ENCODE measurements at places on chromosomes 4 and X.

GRCh38 chr4:127667116-127667515, 34.4 kb downstream of the INTU start:
- no peak for DNase-seq

GRCh38 chrX:73944563-73944908, 359.4 kb upstream of the ZCCHC13 start:
- no peak for DNase-seq

DNA sequence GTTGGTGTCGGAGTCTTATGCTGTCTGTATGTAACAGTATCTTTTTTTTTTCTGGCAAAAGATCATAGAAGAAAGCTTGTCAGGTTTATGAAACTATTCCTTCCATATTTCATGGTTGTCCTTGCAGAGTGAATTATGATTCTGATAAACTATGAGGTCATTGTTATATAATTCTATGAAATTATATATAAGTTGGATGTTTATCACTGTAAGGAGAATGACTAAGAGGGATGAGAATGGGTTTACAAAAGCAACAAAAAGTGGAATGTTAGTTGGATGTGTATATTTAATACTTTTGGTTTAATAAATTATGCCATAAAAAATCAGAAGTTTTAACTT, 43.1 kb downstream of the RAPGEF2 start:
- no peak for DNase-seq

- DNase-seq, result no peak
Measured at GRCh38 chr4:150231107-150231770, 153.0 kb downstream of the DCLK2 start.

- DNase-seq, result no peak
Measured at GRCh38 chrX:101462892-101463291, 22.4 kb upstream of the ARMCX4 start.

GRCh38 chr4:102345795-102346100, 466 bp upstream of the SLC39A8 start:
- DNase-seq, result no peak

GRCh38 chr4:7770224-7771050, 169.2 kb downstream of the AFAP1 start:
- no peak for DNase-seq

- no peak for DNase-seq
Measured at GRCh38 chrX:13369256-13370030, 49.6 kb upstream of the ATXN3L start.

DNA sequence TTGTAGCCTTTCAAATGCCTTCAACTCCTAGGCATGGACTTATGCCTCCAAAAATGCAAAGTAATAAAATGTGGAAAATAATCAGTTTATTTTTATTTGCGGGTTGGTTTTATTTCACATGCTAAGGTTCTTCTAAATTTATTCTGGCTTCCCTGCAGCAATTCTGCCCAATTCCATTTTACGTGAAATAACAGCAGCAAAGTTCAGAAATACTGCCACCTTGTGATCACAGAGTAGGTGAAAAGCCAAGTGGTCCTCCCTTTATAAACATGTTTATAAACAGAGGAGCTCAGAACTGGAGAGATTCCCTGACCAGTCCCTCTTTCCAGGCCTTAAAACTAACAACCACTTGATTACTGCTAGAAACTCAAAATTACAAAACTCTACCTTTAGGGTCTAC, 14.7 kb upstream of the DCHS2 start:
- DNase-seq, result no peak

DNA sequence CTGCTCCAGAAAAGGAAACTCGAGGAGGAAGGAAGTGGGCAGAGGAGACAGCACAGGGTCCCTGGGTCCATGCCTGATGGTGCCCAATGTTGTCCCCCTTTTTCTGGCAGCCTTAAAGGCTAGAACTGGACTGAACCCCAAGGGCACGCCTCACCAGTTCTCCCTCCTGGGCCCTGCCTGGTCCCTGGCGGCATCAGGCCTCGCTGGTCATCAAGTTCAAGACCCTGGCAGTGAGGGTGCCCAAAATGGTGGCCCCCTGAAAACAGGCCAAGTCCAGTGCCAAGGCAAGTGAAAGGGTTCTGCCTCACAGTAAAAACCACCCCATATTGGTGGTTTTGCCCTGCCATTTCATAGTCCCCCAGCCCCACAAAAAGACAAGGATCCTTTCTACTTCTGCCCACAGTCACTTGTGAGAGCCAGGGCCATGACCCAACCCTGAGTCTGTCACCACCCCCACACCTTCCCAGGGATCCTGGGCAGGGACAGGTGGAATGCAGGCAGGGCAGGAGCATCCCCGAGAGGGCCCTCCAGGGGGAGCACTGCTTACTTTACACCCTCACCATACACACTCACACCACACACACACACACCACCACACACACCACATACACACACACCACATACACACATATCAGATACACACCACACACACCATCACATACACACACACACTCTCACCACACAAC, 107.6 kb downstream of the DCTD start:
- no peak for DNase-seq

DNA sequence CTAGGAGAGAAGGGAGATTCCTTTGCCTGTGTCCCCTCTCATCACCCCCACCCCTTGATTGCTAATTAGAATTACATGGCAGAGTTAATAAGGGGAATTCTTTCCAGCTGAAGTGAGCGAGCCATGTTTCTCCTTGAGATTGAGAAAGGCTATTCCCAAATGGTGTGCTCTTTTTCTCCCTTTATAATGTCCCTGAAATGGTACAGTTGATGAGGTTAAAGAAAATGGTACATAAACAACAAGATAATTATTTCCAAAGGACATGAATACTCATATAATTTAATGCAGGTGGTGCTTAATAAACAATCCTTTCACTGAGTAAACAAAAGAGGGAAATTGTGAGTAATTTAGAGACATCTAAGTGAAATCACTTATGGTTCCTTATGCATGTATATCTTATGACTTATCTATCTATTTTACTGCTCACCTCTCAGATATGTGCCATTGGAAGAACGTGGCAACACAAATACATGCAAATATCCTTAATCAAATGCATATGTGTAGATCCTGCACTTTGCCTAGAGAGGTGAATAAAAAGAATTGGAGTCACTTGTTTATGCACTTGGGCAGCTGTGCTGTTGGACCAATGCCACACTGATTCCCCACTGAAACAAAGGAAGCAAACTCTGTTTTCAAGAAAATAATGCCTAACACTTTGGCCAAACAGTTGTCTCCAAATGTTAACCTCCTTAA, 106.6 kb upstream of the WDR44 start:
- DNase-seq, result no peak

GRCh38 chr4:44760142-44760898, 34.0 kb upstream of the GNPDA2 start:
- DNase-seq, result no peak

- no peak for DNase-seq
Measured at GRCh38 chrX:131521824-131522223, 22.1 kb upstream of the OR13H1 start.

DNA sequence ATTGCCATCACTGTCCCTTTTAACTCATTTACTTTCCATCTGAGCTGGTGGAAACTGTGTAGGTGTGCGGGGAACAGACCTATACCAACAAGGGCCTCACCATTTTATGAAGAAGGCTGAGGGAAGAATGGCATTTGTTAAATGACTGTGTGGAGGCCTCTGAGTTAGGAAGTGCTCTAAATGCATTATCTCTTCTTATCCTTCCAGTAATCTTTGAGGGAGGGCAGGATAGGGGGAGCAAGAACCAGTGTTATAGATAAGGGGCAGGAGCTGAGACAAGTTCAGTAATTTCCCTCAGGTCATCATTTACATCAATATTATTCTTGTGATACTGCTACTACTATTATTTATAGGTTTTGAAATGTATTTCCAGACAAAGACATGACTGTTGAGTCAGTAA, 122.4 kb upstream of the PDLIM3 start:
- DNase-seq, result no peak

- no peak for DNase-seq
Measured at GRCh38 chrX:136635235-136635634, 12.7 kb upstream of the CD40LG start.

DNA sequence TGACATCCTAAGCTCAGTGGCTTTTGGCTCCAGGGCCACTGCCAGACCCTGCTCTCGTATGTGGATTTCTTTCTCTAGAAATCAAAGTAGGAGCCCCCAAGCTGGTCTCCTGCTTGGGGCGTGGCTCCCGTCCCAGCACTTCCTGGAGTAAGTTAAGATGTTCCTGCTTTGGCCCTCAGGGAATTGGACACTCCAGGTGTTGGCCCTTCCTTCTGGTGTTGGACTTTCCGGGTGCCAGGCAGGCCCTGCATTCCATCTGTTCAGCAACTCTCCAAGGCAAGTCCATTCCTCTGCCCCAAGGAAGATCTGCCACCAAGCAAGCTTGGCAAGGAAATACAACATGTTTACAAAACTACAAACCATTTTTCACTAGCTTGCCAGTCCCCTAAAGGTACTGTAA, 22.1 kb upstream of the GPC4 start:
- no peak for DNase-seq

- DNase-seq, result no peak
Measured at GRCh38 chr4:40363382-40363920, 28.3 kb downstream of the CHRNA9 start.

DNA sequence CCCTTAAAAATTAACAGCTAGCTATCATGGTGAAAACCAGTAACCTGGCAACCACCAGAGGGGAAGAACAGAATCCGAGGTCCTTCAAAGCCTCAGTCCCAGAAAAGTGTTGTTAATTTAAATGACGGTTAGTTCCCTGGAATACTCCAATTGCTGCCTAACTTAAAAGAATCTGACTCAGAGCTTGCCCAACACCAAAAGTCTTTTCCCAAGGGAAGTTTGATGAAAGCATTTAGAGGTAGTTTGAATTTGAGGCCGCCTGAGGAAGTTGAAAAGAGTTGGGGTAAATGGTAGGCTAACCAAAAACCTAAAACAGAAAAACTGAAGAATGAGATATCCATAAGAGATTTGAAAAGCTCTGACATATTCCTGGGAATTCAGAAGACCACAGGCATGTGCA, 46.6 kb downstream of the IL13RA2 start:
- no peak for DNase-seq

GRCh38 chrX:153064061-153064460, 7.8 kb downstream of the PNMA3 start:
- no peak for DNase-seq

DNA sequence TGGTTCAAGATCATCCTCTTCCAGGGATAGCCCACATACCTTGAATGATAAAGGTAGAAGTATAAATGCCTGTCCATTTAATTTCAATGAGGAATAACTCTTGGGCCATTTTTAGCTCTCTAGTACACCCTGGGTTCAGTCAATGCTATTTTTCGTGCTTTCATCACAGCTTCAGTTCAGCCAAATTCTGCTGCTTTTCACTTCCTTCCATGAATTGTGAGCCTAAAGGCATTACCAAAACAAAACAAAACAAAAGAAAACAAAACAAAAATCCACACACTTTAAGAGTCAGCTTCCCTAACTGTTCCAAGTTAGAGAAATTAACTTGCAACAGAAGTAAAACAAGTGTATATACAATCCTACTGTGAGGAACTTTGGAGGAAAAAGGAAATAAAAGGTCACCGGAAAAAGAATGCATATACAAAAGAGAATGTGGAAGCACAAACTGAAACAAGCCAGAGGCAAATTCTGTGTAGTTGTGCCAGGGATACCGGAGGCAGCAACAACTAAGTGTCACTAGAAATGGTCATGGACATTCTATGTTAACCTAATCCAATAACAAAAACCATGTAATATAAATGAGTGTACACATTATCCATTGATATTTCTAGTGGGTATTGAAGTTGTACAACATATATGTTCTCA, 423.1 kb downstream of the KCTD8 start:
- DNase-seq, result no peak

DNA sequence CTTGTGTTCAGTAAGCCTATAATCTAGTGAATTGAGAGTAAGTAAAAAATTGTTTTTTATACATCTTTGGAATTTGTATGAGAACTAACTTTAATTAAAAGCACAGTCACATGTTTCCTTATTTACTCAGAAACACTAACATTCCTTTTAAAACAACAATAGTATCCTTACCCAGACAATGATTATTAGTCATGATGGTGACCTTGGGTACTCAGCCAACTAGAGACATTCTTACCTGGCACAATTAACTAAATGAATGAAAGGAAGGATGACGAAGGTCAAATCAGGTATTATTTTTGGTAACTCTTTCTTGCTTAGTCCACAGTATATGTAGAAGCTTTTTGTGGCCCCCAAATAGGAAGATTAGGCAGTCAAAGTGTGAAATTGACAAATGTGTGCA, 901.0 kb downstream of the FAT4 start:
- DNase-seq, result no peak

- no peak for DNase-seq
Measured at GRCh38 chr4:141077611-141078225, 55.6 kb downstream of the RNF150 start.

DNA sequence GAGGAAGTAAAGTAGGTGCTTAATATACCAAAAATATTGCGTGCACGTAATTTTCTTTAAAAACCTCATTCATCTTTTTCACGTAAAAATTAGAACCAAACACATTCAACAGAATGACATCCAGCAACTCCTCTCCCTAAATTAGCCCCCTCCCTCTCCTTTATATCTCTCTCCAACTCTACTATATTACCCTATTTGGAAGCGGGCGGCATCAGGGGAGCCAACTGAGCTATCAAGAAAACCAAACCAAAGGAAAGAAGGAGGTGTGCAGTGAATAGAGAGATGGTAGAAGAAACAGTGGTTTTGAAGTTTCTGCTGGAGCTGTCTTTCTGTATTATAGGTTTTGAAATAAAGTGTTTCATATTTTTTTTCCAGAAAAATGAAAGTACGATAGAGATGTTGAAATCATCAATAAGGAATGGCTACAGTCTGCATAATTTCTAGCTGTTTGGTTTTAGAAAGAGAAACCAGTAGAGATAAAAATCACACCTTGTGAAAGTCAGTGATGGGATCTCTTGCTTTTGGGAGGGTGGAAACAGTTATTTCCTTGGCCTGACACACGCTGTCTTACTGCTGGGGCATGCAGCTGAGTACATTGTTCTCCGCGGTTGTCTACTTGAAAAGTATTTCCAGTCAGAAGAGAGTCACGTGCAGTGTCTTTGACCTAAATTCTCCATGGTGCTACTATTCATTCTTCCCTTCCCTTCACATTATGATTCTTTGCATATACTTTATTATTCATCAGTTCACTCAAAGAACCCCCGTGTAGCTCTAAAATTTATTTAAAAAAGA, 94.1 kb upstream of the WDR17 start:
- no peak for DNase-seq

- DNase-seq, result no peak
Measured at GRCh38 chrX:21678048-21678612, 20.0 kb upstream of the KLHL34 start.

- DNase-seq, result no peak
Measured at GRCh38 chr4:76484654-76485053, 49.6 kb downstream of the SHROOM3 start.

- DNase-seq, result no peak
Measured at GRCh38 chr4:183304067-183304466, 16.0 kb downstream of the CLDN22 start.

DNA sequence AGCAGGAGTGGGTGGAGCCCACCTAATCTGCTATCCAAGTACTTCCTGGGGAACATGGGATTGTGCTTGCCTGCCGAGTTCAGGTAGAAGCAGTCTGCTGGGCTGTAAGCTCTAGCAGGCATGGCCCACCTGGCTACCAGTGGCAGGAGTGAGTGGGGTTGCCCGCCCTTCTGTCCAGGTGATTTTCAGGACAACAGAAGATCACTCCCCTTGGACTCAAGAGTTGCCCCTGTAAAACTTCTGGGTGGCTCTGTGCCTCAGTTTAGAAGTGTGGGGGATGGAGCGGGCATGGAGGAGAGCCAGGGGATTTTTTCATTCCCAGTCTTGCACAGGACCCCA, 43.5 kb downstream of the NDST3 start:
- DNase-seq, result no peak

GRCh38 chr4:153589703-153590595, 94.1 kb upstream of the TLR2 start:
- DNase-seq, result no peak

- DNase-seq, result no peak
Measured at GRCh38 chrX:4268676-4269075, 555.2 kb upstream of the PRKX start.
